Stimulated activated CD4-positive, alpha-beta T cell treated with anti-CD3 and anti-CD28 coated beads, Interleukin-4, amount 100 ng/mL, for 48 hours (primary cell): ENCODE measurements at places on chromosomes 7 and 10.
A peak's percentile ranks its signal among the peaks of the same experiment; 100 is the strongest.

DNA sequence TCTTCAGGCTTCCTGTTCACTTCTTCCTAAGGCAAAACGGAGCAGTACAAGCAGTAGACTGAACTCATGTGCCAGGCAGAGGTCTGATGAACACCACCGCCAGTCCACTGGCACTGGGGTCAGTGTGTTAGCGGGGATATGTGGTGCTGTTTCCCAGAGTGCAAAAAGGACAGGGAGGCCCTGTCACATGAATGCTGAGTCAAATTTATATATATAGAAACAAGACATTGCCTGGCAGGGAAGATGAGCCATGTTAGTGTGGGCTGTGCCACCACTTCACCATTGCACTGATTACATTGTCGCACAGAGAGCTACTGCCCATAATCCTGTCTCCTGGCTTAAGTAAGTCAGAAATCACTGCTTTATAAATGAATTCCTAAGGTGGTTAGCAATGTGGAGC lies 122.2 kb upstream of the AMPH start:
- no peak for DNase-seq

GRCh38 chr7:151503902-151504714 lies 15.6 kb downstream of the RHEB start:
- no peak for DNase-seq

DNA sequence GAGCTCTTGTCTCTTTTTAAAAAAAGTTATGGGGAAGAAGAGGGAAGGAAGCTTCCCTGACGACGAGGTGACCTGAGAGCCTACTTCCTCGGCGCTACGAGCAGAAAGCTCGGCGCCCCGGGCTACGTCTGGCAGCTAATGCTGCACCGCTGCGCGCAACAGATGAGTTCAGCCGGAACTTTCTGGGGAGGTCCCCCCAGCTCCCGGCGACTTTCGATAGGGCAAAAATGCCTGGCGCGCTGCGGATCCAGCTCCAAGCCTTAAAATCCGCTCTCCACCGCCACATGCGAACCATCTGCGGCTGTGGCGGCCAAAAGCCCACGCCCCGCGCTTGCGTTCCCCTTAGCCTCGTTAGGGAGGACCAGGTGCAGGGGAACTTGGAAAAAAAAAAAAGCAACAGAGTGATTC lies 621 bp downstream of the P4HA1 start:
- peak; percentile 65 for DNase-seq

DNA sequence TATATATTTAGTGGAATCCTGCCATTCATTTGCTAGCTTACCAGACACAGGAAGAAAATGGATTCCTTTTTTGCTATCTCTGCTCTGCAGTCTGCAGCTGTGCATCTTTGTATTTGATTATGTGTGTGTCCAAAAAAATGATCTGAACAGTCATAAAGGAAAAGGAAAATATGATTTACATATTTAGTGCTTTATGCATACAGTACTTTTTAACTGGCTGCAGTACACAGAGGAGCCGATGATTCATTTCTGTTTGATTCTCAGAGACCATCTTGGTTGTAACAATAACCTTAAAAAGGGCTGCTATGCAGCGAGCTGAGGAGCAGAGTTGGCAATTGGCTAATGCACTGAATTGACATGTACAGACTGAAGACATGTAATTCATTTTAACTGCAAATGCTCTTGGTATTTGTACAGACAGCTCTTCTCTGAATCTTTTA lies 151.3 kb upstream of the FZD1 start:
- no peak for DNase-seq
